NCI-H146 (cell line): ENCODE measurements at places on chromosomes 11 and 22.
A peak's percentile ranks its signal among the peaks of the same experiment; 100 is the strongest.

DNA sequence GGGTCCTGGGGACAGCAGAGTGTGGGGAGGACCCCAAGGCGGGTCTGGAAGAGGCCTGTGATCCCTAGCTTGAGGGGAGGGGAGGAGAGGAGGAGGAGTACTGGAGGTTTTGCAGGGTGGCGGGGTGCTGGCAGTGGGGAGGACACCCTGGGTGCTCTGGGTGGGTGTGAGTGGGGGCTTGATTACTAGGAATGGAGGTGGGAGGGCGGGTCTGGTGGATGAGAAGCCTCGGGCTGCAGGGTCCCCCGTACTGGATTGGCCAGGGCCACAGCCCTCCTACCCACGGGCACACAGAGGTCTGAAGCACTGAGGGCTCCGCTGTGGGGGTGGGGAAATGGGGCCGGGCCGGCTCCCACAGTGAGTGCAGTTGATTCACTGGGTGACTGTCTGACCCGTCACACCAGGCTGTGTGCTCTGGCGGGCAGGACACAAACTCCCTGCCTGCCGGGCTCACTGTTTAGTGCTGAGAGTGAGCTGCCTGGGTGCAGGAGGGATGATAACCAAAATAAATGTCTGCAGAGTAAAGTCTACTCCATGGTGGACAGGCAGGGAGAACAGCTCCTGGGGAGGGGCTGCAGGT is 114.2 kb downstream of the CACNA1I start:
- DNase-seq = no peak

GRCh38 chr11:119359365-119360214 is 13.1 kb upstream of the MFRP start:
- DNase-seq = no peak

DNA sequence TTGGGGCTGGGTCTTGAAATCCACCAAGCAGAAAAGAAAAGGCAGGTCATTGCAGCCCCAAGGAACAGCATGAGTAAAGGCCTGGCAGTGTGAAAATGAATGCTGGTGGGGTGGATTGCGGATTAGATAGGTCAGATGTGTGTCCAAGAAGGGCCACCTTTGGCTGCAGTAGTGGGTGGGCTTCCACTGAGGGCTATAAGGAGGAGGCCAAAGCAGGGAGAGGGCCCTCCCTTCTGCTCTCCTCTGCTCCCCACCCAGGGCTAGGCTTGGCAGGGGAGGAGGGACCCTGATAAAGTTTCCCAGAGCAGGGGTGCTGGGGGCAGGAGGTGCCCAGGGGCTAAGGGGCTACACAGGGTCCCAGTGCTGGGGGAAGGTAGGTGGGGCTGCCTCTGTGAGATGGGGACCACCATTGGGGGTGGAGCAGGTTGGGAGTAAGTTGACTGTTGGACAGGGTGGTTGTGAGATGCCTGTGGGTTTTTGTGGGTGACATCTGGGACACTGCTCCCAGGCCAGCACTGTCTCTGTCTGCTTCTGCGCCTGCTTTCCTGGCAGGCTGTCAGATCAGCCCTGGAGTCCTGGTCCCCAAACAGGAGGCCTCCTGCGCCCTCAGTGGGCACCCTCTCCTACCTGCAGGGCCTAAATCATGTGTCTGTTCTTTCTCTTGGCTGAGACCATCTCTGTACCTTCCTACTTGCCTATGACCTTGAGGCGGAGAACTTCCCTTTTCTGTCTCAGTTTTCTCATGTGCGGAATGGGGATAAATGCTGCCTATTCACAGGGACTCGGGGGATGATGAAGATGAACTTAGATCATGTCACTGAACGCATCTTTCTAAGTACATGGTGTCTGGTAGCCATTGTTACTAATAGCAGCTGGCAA is 1.9 kb downstream of the CAPN5 start:
- DNase-seq = no peak

GRCh38 chr11:98772893-98773292 is 247.9 kb upstream of the CNTN5 start:
- peak; percentile 50 for DNase-seq

GRCh38 chr11:86244063-86244521 is 461 bp upstream of the EED start:
- DNase-seq = peak; percentile 90

- peak; percentile 22 for DNase-seq
Observed at GRCh38 chr22:47630741-47631534, 868.5 kb downstream of the TBC1D22A start.

- no peak for DNase-seq
Observed at GRCh38 chr11:72221386-72222075, 3.0 kb upstream of the INPPL1 start.

GRCh38 chr22:20549232-20549841 is 41.9 kb downstream of the MED15 start:
- DNase-seq = no peak

DNA sequence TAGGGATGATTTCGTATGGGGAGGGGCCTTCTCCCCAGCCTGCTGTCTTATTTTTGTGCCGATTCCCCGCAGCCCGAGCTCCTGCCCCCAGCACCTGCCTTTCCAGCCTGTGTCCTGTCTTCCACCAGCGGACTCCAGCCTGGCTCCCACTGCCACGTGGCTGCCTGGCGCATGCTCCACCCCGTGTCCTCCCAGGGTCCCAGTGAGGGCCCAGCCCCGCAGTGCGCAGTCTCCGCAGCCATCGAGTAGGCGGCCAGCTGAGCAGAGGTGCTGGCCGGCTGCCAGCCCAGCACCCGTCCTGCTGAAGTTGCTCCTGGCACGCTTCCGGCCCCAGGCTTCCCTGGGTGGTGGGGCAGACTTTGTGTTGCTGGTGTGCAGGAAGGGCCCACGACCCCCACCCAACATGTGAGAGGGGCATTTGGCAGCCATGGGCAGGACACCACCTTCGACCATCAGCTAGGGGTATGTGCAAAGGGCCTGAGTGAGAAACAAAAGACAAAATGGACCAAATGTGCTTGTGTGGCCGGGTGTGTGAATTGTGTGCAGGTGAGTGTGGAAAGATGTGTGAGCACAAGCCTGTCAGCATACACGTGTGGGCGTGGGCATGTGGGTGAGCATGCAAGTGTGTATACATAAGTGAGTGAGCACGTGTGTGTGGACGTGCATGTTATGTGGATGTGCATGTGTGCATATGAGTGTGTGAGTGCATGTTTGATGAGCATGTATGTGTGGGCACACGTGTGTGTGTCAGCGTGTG is 55.9 kb downstream of the RTN4R start:
- peak; percentile 10 for DNase-seq

- DNase-seq = no peak
Observed at GRCh38 chr11:100602716-100603115, 84.4 kb upstream of the ARHGAP42 start.

- no peak for DNase-seq
Observed at GRCh38 chr11:74683941-74684481, 47.2 kb downstream of the CHRDL2 start.

DNA sequence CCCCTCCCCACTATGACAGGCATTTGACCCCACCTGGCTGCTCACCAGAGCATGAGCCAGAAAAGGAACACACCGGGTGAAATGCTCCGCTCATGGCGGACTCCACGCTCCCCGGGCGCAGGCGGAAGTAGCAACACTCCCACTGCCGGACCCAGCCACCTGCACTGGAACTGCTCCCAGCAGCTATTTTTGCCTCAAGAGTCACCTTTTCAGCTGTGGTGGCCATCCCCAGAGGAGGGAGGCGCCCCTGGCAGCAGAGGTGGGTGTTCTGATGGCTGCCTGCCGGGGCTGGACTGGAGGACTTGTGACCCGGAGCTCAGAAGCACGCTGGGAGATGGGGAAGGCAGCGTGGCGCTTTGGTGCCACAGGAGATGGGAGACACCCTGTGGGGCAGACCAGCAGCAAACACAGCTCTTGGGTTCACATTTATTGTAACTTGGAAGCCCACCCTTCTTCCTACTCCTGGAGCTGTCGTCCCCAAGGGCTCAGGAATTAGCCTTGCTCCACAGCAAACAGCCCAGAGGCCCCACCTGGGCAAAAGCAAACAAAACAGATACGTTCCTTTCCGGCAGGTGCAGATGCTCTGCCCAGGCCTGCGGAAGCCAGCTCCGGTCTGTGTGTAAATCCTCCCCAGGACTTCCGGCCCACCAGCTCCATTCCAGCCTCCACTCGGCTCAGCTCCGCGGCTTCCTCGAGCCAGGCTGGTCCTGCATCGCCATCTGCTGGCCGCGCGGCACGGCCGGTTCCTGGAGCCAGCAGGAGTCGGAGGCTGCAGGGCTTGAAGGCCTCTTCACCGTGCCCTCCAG is 3.7 kb downstream of the RPS19BP1 start:
- peak; percentile 97 for DNase-seq

GRCh38 chr11:95678988-95679387 is 110.6 kb downstream of the FAM76B start:
- no peak for DNase-seq

DNA sequence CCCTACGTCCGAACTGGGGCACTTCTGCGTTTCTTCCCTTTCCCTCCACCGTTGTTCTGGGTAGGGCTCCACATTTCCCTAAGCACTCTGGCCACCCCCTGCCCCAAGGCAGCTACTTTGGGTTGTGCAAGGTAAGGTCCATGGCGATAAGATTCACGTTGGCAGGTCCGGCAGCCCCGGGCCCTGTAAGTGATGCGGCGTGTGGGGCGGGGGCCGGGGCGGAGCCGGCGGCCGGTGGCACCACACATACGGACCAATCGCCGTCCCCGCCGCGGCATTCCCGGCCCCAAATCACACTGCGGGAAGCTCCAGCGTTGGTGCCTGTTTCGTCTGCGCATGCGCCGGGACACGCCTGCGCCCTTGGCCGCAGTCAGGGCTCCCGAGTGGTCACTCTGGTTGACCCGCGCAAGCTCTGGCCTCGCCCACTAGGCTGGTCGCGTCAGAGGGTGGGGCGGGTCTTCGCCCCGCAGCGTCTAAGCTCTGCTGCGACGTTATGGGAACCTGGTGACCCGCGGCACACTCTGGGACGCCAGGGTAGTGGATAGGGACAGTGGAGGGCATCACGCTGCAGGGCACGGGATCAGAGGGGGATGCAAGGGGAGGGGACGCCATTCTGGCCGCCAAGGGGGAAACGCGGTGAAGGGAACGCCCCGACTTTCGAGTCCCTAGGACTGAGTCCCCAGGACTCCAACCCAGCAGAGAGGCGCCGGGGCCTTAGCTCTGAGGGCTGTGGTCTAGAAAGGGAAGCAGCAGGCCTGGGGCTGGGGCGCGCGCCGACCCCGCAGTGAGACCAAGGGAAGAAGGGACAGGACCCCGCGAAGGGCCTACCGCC is 1.6 kb downstream of the FADS1 start:
- peak; percentile 99 for DNase-seq

- DNase-seq = no peak
Observed at GRCh38 chr11:66541892-66542291, 4.0 kb downstream of the ZDHHC24 start.

GRCh38 chr22:17597217-17597616 is 31.3 kb downstream of the ATP6V1E1 start:
- DNase-seq = no peak

DNA sequence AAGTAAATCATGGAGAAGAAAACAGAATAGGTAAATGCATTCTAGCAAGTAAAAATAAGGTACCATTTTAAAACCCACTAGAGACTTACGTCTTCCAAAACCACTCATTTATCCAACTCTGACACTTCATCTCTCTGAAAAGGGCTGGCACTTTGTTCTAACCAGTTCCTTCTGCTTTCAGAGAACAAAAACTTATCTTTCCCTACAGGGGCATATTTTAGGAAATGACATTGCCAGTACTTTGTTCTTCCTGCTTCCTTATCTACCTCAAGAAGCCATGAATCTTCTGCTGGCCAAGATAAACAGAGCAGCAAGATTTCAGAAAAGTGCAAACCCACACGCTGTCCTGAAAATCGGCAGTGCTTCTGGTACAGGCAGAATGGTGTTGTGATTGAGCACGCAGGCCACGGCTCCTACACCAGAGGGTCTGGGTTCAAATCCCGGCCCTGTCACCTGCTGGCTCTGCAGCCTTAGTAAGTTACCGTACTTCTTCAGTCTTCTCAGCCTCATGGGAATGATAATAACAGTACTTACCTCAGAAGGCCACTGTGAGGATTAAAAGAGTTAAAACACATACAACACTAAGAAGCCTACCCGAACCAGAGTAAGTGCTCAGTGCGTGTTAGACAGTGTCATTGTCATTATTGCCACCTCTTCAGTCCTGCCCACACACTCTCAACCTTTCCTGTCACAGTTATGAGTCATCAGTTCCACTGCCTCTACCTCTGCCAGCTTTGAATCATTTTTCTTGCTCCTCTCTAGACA is 11.0 kb downstream of the MPZL3 start:
- DNase-seq = no peak

GRCh38 chr11:77882396-77882795 is 61.5 kb downstream of the AAMDC start:
- no peak for DNase-seq

DNA sequence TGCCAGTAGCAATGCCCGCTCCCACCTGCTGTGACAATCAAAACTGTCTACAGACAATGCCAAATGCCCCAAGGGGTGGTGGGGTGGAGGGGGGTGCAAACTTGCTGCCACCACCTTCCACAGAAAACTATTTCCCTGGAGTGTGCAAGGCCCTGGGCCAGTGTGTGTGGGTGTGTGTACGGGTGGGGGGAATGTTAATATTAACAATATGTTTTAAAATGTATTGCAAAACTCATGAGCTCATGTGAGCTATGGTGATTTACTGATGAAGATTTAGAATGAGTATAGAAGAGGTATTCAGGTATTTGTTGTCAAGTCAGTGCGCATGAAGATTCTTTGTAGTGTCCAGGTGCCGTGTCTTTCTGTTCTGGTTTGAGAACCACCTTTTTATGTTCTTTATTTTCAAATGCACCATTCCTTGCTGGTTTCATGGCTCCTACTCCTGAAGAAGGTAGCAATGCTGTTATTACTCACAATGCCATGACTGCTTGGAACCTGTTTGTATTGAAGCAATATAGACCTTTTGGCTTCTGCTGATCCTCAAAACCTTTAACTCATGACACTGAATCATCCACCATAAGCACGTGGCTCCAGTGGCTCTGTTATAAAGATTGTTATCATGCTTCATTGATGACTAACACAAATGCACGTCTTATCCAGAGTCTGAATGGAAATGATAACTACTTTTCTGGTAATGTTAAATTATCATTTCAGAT is 29.9 kb upstream of the AQP11 start:
- DNase-seq = no peak

DNA sequence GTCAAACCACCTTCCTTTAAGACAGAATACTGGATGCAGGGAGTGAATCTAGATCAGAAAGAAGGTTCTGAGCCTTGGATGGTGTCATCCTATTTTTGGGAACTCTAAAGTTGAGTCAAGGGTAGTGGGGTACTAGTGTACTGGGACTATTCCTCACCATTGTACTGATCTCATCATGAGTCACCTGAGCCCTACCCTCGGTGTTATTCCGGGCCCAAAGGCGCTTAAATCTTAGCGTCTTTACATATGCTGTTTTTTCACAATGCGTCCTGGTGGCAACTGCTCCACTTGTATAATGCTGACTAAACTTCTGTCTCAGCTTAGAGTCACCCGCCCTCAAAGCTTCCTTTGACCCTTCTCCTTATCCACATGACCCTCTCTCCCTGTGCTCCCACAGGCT is 25.3 kb upstream of the PATE1 start:
- no peak for DNase-seq

DNA sequence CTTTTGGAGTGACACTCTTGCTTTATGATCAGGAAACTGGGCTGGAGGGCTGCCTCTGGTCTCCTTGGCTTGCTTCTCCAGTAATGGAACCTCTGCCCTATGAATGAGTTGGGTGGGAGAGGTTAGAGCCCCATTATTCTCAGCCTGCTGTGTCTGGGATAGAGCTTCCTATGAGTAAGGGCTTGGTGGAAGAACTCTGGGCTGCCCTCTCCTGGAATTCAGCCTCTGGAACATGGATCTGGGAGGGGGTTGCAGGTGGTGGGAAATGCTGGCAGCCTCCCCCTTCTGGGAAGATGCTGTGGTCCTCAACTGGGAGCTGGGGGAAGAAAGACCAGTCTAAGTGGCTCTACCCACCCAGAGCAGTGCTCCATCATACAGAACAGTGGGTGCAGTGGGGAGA is 81.8 kb upstream of the SYN3 start:
- DNase-seq = no peak
